ENCODE measurements at places on chromosomes 11 and 22. TPM values are rescaled to one million over a fixed set of nuclear protein-coding genes. Genes with fewer than 3 reads are reported as not detected.

- DNase-seq: no peak
These were observed 873 bp downstream of the GPHA2 start for GRCh38 chr11:64934682-64935358.

Gene FOXRED2
- 25.9 TPM for total RNA-seq

Gene FCHSD2
- total RNA-seq: 16.3 TPM

Gene KRTAP5-7
- total RNA-seq: not detected

Data from ascending aorta (tissue), 2 donors.